ENCODE measurements at places on chromosomes 3 and 15.

- no peak for DNase-seq
Measured at GRCh38 chr3:55675478-55675877, 188.4 kb upstream of the WNT5A start.

DNA sequence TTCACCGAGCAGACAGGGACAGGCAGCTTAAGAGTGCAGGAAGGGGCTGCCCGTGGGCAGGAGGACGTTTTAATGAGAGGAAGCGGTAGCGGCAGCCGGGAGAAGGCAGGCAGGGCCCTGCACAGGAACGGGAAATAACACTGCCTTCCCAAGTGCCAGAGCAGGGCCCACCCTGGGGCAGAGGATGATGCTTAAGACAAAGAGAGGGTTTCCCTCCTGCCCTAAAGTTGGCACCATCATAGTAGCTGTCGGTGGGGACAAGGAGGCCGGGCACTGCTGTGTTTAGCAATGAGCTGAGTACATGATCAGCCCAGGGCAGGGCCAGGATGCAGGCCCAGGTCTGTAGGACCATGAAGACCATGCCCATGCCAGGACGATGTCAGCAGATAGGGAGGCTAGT lies 21.7 kb downstream of the PRR20G start:
- no peak for DNase-seq

- DNase-seq = no peak
Measured at GRCh38 chr3:62843508-62843907, 31.7 kb downstream of the CADPS start.

GRCh38 chr3:197364410-197365071 lies 66.1 kb upstream of the DLG1 start:
- DNase-seq = no peak

GRCh38 chr3:126537116-126537729 lies 13.3 kb downstream of the CHST13 start:
- no peak for DNase-seq

- DNase-seq = no peak
Measured at GRCh38 chr3:37457378-37458065, 283.1 kb upstream of the LRRFIP2 start.

- DNase-seq = no peak
Measured at GRCh38 chr3:5238545-5238944, 51.0 kb downstream of the EDEM1 start.

DNA sequence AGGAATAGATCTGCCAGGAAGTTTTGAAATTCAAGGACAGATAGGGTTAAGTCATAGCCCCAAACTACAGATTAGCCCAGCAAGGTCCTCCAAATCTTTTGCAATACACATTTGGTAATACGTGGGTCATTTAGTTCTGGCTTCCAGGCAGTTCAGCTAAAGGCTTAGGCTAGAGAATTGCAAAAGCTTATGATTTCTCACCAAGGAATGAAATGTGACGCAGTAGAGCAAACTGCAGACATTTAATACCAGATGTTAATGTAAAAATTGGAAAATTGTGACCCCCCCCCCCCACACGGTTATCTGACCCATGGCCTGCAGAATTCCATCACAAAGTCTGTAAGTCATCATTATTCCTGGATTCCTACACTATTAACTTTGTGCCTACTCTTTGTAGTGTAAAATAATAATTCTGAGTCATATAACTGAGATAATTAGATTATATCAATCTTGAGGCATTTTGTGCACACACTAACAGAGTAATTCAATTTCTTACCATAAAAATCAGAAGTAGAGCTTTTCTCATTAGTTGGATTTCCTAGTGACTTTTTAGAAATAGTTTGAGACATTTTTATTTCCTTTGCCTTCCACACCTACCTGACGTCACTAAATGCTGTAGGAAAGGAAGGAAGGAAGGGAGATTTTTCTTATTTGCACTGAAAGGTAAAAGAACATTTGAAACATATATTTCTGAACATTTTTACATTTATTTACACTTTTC lies 235.2 kb downstream of the DTWD1 start:
- DNase-seq = no peak

GRCh38 chr15:57626713-57627440 lies 35.2 kb downstream of the MYZAP start:
- DNase-seq = no peak

DNA sequence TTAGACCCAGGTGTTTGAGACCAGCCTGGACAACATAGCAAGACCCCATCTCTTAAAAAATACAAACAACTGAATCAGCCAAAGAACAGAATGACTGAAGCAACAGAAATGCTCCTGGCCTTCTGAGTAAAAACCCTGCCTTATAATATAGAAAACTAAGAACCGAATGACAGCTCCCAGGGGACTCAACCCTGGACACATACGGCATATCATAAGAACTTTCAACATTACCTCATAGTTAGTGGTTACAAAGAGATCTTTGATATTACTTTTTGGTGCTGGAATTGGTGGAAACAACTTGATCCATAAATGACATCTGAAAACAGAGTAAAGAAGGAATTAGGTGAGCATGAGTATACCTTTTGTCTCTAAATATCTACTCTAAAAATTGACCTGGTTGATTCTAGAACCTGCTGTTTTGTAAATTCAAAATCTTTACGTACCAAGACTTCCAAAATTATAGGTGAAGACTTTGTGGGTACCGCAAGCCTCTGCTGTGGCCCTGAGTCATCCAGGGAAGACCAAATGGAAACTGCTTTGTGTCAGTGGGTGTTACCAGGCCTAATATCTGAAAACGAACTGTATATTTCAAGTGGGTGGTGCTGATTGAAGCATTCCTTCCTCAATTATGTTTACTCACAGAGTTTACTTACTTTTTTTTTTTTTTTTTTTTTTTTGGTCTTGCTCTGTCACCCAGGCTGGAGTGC lies 35.5 kb downstream of the IL5RA start:
- no peak for DNase-seq

- no peak for DNase-seq
Measured at GRCh38 chr15:80559320-80559693, 135.8 kb upstream of the ABHD17C start.

GRCh38 chr15:68699881-68700454 lies 120.7 kb downstream of the ANP32A start:
- no peak for DNase-seq
